ENCODE measurements at places on chromosomes 11 and 22.

- DNase-seq = no peak
Measured at GRCh38 chr11:75369560-75370255, 18.2 kb upstream of the ARRB1 start.

DNA sequence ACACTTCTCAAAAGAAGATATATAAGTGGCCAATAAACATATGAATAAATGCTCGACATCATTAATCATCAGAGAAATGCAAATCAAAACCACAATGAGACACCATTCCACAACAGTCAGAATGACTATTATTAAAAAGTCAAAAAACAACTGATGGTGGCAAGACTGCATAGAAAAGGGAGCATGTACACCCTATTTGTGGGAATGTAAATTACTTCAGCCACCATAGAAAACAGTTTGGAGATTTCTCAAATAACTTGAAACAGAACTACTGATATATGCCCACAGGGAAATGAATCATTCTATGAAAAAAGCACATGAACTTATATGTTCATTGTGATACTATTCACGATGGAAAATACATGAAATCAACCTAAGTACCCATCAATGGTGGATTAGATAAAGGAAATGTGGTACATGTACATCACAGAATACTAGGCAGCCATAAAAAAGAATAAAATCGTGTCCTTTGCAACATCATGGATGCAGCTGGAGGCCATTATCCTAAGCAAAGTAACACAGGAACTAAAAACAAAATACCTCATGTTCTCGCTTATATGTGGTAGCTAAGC is 42.4 kb downstream of the GLYATL2 start:
- no peak for DNase-seq

- DNase-seq = no peak
Measured at GRCh38 chr11:111081021-111081511, 164.5 kb upstream of the POU2AF2 start.

GRCh38 chr11:26575946-26576345 is 3.9 kb upstream of the MUC15 start:
- no peak for DNase-seq

- no peak for DNase-seq
Measured at GRCh38 chr11:120694726-120695125, 183.2 kb downstream of the GRIK4 start.

DNA sequence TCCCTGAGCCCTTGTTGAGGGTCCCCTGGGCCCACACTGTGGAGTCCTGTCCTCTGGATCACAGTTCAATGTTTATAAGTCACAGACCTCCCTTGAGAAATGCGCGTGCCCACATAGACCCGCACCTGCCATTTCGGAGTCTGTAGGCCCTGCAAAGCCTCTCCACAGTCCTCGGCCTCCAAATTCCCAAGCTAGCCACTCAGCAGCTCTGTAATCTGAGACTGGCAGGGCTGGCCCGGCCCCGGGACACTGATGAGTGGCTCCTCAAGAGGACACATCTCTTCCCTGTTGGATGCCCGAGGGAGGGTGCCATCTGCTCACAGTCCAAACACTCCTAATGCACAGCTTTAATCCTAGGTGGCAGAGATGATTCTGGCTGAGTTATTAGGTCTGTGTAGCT is 39.1 kb downstream of the B3GAT1 start:
- DNase-seq = no peak

- no peak for DNase-seq
Measured at GRCh38 chr11:77040889-77041288, 6.7 kb downstream of the B3GNT6 start.

DNA sequence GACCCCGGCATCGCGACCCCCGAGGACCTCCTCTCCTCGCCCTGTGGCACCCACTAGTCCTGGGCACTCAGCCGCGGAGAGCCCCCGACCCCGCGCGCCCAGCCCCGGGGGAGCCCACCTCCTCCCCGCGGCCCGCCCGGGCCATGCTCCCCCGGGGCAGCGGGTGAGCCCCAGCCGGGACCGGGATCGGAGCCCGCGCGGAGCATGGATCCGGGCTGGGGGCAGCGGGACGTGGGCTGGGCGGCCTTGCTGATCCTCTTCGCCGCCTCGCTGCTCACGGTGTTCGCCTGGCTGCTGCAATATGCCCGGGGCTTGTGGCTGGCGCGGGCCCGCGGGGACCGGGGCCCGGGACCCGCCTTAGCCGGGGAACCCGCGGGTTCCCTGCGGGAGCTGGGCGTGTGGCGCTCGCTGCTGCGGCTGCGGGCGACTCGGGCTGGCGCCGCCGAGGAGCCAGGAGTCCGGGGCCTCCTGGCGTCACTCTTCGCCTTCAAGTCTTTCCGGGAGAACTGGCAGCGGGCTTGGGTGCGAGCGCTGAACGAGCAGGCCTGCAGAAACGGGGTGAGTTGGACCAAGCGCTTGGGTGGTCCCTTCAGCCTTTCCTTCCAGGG is 498 bp downstream of the C2CD2L start:
- DNase-seq = no peak

GRCh38 chr11:86395061-86395551 is 20.4 kb downstream of the CCDC81 start:
- DNase-seq = no peak

DNA sequence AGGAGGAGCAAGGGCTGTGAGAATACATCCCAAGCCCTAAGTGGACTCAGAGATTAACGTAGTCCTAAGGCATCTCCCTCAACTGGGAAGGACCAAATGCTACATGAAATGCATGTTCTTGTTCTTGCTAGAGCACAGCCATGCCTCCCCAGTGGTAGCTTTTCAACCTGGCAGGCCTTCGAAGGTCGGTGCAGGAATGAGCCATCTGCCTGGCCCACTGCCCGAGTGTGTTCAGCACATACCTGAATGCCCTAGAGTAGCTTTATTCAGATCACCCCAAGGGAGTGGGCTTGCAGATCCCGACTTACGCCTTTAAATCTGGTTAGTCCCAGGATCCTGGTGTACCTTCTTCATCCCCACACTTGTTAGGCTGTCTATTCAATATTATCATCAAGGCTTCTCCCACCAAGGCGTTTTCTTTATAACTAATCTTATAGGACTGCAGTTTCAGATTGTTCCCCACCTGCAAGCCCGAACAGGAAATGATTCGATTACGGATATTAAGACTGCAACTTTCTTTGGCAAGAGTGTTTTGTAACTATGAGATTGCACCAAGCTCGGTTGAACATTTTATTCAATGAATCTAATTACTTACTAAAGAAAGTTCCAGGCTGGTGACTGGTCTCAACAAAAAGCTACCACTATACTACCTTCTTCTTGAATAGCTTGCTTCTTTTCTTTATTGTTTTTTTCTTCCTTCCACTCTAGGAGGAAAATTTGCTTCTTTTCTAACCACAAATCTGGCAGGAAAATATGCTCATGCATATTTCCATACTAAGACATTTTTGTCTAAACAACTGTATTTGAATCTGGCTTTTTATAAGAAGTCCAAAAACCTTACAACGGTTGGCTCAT is 115.6 kb downstream of the SGSM3 start:
- no peak for DNase-seq

GRCh38 chr11:75355051-75355450 is 3.6 kb upstream of the ARRB1 start:
- DNase-seq = no peak

GRCh38 chr11:68810164-68810563 is 31.6 kb downstream of the CPT1A start:
- no peak for DNase-seq

DNA sequence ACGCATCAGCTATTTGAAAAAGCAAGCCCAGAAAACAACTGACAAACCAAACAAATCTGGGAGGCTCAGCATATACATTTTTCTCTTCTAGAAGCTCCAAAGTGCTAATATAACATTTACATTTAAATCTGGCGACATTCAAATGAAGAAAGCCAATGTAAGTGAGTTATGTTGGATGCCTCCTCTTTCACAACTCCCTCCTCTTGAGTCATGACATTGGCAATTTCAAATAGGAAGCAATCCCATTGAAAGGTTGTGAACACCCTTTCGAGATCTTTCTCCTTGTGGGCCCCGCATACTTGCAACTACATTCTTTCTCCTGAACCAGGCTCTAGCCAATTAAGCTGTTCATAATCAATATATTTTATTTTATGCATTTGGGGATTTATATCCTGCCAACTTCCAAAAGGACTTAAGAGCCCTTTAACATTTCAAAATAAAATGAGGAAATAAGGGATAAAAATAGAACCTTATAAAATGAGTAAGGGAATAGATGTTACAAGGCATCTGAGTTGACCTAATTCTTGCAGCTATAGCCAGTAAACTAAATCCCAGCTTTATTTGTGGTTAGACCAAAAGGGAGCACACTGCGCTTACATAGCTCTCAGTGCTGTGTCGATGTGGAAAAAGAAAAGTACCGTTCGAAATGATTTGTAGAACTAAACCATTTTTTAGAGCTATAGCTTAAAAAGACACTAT is 129.5 kb upstream of the SESN3 start:
- DNase-seq = no peak

GRCh38 chr11:116576526-116576925 is 196.3 kb downstream of the BUD13 start:
- no peak for DNase-seq

DNA sequence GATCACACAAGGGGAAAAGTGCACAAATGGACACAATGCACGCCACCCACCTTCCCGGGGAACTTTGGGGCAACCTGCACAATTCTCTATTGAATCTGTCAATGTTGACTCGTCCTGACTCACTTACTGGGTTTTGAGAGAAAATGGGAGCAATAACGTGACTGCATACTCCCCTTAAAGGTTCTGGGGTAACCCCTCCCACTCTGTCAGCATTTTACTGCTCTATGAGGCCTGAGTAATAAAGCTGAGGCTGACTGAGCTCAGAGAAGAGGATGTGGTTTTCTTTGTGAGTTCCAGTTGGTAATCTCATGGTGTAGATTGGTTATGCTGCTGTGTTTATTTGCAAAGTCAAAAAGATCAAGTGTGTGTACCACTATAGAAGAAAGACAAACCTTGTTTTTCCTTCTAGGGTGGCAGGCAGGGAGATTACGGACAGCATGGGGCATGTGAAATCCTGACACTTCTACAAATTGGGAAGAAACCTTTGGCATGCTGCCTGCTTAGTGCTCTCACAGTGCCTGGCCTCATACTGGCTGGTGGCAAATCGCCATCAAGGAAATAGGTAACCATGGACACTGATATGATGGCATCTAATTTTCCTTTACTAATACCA is 16.1 kb upstream of the APOA1 start:
- no peak for DNase-seq

DNA sequence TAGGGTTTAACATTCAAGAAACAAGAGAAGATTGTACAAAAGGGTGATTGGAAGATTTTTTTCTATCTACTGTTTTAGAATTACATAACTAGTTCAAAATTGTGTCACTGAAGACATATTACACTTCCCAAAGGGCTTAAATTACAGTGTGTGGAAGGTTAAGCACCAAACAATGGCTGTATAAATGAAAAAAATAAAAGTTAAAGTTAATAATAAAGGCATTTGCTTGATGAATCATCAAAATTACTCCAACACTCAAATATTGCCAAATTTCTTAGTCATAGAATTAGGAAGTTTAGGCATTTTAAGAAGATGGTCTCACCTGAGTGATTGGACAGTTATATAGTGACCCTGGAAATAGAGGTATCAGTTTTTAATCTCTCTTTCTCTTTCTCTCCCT is 227.6 kb upstream of the CARD18 start:
- DNase-seq = no peak

DNA sequence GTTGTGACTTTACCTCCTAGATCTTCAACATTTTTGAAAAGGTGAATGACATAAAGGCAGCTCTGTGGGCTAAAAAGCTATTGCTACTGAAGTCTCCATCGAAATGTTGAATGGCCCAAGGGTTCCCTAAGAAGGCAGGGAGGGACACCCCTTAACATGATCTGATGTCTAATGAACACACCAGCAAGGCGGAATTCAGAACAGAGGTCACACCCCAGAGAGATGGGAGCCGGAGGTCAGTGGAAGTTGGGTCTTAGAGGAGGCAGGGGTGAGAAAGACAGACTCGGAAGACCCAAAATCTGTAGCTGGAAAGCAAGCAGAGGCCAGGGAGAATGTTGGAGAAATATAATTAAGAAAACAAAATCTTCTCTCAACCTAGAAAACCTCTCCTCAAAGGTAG is 79.0 kb downstream of the TRIM29 start:
- DNase-seq = no peak

DNA sequence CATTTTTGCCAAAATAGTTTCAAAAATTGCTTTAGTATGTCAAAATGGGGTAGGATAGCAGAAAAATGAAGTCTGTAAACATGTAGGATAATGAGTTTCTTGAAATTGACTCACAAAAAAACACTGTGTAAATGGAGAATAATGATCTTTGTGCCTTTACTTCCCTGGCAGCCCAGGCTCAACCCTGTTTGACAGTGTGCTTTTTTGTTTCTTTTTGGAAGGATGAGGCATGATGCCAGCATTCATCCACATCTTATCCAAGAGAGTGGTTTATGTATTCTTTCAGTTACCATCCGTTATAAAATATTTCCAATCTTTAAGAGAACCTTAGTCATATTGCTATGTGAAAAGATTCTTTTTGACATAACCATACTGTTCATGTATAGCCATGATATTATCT is 70.6 kb downstream of the ARHGAP42 start:
- DNase-seq = no peak

- no peak for DNase-seq
Measured at GRCh38 chr11:68349461-68350249, 37.3 kb downstream of the LRP5 start.

- DNase-seq = no peak
Measured at GRCh38 chr11:45593992-45594391, 71.4 kb downstream of the CHST1 start.

DNA sequence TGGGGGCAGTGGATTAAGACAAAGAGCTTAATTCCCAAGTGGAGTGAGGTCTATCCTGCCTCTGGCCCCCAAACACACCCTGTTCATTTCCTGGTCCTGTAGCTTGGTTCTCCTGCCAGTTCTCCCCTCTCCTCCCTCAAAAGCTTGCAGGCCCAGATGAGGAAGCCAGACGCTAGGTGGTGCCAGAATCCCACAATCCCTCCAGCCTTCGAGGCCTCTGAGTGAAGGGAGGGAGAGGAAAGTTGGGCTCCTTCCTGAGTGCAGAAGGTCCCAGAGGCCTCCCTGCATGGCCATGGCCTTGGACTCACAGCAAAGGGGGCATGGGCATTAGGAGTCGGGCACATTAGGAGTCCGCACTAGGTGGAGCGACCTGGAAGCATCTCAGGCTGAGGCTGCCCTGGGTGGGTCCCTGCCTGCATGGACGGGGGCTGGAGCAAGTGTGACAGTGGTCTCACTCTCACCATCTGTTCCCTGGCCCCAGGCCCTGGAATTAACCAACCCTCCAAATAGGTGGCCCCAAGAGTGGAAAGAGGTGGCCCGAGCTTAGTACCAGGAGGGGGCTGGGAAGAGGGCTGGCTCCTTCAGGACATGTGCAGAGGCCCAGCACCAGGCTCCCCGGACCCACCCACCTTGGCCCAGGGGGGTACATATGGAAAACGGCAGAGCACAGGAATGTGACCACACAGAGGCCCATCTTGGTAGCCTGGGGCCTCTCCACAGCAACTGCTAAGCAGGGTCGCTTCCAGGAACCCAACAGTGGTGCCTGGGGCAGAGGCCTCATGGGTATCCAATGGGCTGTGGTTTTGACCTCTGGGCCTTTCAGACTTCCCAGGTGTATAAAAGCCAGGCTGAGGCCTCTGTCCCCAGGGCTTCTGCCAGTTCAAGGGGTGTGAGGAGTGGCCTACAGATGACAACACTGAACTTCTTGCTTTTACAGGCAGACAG is 5.2 kb downstream of the FXYD2 start:
- DNase-seq = peak; percentile 81
